ENCODE measurements at places on chromosomes 3 and 15. TPM values are rescaled to one million over a fixed set of nuclear protein-coding genes. Genes with fewer than 3 reads are reported as not detected.

The NLGN1 gene
- 10.9 TPM for total RNA-seq

The NEO1 gene
- 23.7 TPM for total RNA-seq

The KBTBD13 gene
- not detected for total RNA-seq

The GOLGA6L7 gene
- total RNA-seq, result not detected

The TMEM212 gene
- not detected for total RNA-seq

The NME9 gene
- total RNA-seq, result not detected

The CCR8 gene
- total RNA-seq, result not detected

The GLDN gene
- total RNA-seq, result 9.4 TPM

The DUT gene
- 38.7 TPM for total RNA-seq

The C3orf20 gene
- not detected for total RNA-seq

The UBE2Q2 gene
- 62.1 TPM for total RNA-seq

The QTRT2 gene
- 12.0 TPM for total RNA-seq

The SKOR1 gene
- total RNA-seq, result 0.49 TPM

All from hair follicle dermal papilla cell (primary cell).